ENCODE measurements at places on chromosomes 7 and 10. TPM values are rescaled to one million over a fixed set of nuclear protein-coding genes. Genes with fewer than 3 reads are reported as not detected.
A peak's percentile ranks its signal among the peaks of the same experiment; 100 is the strongest.

DNA sequence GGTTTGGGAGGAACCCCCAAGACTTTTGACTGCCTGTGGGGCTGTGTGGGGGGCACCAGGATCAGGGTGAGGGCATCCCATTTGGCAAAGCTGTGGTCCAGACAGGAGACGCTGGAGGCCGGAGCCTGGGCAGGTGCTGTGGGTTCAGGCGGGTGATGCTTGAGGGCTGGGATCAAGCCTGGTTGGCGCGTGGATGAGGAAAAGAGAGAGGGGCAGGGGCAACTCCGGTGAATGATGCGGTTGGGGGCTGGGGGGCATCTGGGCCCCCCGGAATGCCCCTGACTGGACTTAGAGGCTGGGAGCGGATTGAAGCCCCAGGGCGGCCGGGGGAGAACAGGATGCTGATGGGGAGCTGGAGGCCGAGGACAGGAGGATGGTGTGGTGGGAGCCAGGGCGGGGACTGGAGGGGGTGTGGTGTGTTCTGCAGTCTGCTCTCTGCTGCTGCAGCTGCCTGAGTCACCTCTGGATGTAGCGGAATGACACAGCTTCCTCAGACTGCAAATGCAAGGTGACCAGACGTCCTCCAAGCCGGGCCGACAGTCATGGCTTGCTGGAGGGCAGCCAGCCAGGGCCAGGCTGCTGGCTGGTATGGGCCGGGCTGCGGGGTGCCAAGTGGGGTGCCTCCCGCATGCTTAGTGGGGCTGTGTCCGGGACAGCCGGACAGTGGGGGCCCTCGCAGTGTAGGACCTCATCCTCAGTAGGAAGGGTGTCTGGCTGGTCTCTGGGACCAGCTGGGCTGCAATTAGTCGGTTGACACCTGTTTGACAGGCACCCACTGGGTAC lies 3.2 kb downstream of the MAFK start:
- peak overlapping the region; percentile 90 for H3K4me3 ChIP-seq
- H3K36me3 ChIP-seq = no peaks in the 10 kb centered on the region
- peaks cover 18% of the 10 kb centered on the region for H3K27me3 ChIP-seq
- H3K27ac ChIP-seq = peak overlapping the region; percentile 96

- H3K27ac ChIP-seq = no peak overlapping the region
- H3K4me1 ChIP-seq = no peaks in the 10 kb centered on the region
- H3K27me3 ChIP-seq = no peaks in the 10 kb centered on the region
- no peak for DNase-seq
- H3K4me3 ChIP-seq = no peak overlapping the region
Observed at GRCh38 chr7:25249772-25250171, 21.5 kb upstream of the NPVF start.

DNA sequence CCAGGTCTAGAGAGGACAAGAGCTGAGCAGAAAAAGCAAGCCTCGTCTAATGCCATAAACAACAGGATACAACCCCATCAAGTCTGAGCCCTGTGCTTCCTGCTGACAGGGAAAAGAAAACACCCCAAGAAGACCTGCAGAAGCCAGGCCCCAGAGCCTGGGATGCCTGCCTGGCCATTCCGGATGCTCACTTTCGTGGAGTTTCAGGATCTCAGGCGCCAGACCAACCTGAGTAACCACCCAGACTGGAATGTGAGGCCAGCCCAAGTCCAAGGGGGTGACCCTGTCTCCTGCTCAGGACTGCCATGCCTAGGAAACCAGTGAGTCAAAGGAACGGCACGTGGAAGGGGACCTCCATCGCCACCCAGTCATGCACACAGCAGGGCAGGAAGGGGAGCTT lies 74.3 kb downstream of the PLXNA4 start:
- H3K4me1 ChIP-seq = no peaks in the 10 kb centered on the region
- H3K36me3 ChIP-seq = peaks cover 17% of the 10 kb centered on the region
- H3K4me3 ChIP-seq = no peak overlapping the region
- no peak for DNase-seq

DNA sequence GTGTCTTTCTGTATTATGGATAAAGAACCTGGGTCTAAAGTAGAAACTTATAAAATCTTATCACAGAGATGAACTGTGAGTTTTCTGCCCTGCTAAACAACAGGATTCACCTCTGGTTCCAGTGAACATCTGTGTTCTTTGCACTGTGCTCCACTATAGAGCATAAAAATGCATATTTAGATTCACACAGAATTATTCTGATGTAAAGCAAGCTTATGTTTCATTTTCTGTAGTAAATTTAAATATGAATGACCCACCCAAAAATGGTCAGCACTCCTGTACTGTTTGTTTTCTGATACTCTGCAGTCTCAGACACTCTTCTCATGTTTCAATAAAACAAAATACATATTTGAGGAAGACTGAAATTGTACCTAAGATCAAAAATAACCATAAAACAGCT lies 204.5 kb upstream of the PLXDC2 start:
- no peaks in the 10 kb centered on the region for H3K27me3 ChIP-seq
- no peaks in the 10 kb centered on the region for H3K36me3 ChIP-seq
- no peaks in the 10 kb centered on the region for H3K4me1 ChIP-seq
- H3K27ac ChIP-seq = no peak overlapping the region

Gene SORCS3
- polyA plus RNA-seq = not detected

DNA sequence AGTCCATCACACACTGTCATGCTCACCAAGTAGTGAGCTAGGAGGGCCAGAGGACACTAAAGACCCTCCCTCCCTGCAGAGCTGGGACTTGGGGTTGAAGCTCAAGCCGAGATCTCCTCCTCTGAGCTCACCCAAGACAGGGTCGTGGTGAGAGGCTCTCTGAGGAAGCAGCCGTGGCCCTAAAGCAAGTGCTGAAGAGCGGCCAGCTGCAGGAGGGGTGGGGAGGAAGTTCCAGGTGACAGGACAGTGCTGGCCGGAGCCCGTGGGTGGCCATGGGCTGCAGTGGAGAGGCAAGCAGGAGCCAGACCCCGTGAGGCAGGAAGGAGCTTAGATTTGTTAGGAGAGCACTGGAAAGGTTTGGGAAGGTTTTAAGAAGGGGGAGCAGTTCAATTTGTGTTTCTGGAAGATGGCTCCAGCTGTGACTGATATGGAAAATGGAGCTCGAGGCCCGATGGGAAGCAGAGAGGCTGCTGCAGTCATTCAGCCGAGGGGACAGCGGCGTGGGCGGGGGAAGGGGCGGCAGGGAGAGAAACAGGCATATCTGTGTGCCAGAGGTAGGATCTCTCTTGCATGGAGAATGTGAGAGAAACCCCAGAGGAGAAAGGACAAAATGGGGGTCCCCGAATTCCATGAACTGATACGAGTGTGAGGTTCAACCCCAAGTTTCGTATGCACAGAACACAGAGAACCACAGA lies 26.9 kb upstream of the DNAAF5 start:
- peaks cover 2% of the 10 kb centered on the region for H3K27me3 ChIP-seq
- DNase-seq = no peak
- no peak overlapping the region for H3K27ac ChIP-seq
- peaks cover 3% of the 10 kb centered on the region for H3K36me3 ChIP-seq
- no peaks in the 10 kb centered on the region for H3K4me1 ChIP-seq

DNA sequence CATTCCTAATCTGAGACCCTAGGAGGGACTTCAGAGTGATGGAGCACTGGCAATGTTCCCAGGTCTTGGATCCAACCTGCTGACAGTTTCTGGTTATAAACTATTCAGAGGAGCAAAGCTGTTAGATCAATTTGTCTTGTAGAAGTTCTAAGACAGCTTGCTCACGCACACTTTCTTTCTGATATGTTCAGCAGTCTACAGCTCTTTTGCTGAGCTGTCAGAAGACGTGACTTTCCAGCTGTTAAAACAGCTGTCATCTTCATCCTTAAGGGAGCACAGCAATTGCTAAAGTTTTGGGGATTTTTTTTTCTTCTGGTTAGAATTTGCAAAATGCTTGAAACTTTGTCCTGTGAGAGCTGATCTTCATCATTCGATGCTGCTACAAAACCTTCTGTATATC lies 823.1 kb downstream of the SORCS1 start:
- no peaks in the 10 kb centered on the region for H3K36me3 ChIP-seq
- H3K27ac ChIP-seq = no peak overlapping the region
- H3K4me3 ChIP-seq = no peak overlapping the region
- no peak for DNase-seq
- no peaks in the 10 kb centered on the region for H3K27me3 ChIP-seq
- no peaks in the 10 kb centered on the region for H3K4me1 ChIP-seq

- no peaks in the 10 kb centered on the region for H3K36me3 ChIP-seq
- H3K4me1 ChIP-seq = no peaks in the 10 kb centered on the region
- no peak overlapping the region for H3K4me3 ChIP-seq
- DNase-seq = no peak
- no peak overlapping the region for H3K27ac ChIP-seq
Observed at GRCh38 chr10:24449321-24449740, 240.4 kb downstream of the KIAA1217 start.

All from immature natural killer cell (primary cell).